Activated effector memory CD4-positive, alpha-beta T cell treated with Interleukin-2 at 50 U/mL for 16 hours (primary cell): ENCODE measurements at places on chromosomes 4 and X.
A peak's percentile ranks its signal among the peaks of the same experiment; 100 is the strongest.

- DNase-seq = no peak
These were observed 168.8 kb upstream of the RBPJ start for GRCh38 chr4:26152056-26152455.

DNA sequence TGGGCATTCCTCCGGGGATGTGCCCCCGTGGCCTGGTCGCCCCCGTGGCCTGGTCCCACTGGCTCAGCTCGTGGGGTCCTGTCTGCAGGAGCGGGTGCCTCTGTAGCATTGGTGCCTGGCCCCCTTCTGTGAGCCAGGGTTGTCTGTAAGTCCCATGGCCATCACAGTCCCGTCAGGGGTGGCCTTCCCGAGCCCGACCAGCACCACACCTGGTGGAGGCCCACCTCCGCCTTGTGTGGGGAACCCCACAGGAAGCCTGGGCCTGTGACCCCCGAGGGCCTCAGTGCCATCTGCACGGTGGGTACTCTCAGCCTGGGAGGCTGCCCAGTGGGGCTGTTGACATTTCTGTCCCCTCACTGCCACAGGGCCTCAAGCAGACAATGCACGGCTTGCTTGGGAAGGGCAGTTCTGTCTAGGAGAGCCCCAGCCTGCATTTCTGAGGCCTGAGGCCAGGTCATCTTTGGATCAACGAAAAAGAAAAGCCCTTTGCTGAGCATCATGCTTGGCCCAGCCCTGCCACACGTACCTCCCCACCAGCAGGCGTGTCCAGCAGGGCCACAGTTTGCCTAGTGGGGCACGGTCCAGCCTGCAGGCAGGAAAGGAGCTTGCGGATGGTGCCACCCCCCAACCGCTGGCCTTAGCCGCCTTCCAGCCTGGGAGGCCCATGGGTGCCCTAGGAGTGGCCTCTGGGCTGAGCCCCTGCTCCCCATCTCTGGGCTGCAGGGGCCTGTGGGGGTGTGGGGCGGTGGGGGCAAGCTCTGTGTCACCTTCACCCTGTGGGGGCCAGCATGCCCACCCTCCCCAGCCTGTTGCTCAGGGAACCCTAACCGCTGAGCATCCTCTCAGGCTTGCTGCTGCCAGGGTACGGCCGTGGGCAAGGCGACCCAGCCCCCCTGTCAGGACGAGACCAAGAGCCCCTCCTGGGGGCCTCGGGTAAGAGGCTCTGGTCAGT lies 23.2 kb downstream of the NKX1-1 start:
- DNase-seq = no peak

- no peak for DNase-seq
These were observed 236.7 kb downstream of the FAT4 start for GRCh38 chr4:125551466-125551865.

- no peak for DNase-seq
These were observed 2.7 kb upstream of the ADH7 start for GRCh38 chr4:99437723-99438404.

GRCh38 chr4:25441519-25442117 lies 64.6 kb downstream of the ANAPC4 start:
- DNase-seq = no peak

DNA sequence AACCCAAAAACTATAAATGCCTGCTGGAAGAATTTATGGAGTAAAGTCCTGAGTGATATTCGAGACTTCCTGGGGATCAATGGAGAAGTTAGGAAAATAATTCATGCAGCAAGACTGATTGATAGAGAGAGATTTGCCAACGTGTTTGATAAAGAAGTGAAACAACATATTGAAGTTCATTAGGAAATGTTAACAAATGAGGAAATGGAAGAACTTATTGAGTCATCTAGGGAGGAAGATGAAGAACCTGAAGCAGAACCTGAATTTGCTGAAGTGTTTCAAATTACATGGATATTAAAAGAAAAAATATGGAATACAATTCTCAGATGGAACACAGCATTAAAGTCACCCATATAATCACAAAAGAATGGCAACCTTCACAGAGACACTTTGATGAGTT lies 39.0 kb downstream of the DDX60 start:
- no peak for DNase-seq

- no peak for DNase-seq
These were observed 49.3 kb upstream of the CD40LG start for GRCh38 chrX:136598631-136599030.

DNA sequence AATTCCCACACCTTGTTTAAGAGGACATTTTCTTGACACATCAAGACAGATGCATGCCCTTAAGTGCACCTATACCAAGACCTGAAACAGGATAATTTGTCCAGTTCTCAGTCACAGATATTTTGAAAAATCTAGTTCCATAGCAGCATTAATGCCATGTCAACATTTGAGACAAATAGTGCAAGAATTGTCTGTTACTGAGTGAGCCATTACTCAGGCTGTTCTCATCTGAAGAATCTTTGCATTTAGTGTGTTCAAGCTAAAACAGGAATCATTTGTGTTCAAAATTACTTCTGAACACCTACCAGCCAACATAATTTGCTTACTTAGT lies 354.9 kb downstream of the KCNIP4 start:
- no peak for DNase-seq

DNA sequence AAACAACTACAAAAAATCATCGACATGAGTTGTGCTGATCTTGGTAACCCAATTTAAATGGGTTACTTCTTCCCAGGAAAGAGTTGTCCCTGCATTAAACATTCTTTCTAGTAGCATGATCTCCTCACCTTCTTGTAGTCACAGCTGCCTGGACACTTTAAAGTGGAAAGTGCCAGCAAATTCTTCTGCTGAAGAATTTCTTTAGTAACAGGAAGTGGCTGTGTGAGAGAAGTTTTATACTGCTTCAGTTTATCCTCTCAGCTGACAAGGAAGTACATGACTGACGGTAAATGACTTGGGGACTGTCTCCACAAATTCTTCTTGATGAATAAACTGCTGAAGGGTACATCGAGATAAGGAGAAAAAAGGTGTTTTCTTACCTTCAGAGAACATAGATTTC lies 18.2 kb upstream of the TNIP3 start:
- DNase-seq = no peak

DNA sequence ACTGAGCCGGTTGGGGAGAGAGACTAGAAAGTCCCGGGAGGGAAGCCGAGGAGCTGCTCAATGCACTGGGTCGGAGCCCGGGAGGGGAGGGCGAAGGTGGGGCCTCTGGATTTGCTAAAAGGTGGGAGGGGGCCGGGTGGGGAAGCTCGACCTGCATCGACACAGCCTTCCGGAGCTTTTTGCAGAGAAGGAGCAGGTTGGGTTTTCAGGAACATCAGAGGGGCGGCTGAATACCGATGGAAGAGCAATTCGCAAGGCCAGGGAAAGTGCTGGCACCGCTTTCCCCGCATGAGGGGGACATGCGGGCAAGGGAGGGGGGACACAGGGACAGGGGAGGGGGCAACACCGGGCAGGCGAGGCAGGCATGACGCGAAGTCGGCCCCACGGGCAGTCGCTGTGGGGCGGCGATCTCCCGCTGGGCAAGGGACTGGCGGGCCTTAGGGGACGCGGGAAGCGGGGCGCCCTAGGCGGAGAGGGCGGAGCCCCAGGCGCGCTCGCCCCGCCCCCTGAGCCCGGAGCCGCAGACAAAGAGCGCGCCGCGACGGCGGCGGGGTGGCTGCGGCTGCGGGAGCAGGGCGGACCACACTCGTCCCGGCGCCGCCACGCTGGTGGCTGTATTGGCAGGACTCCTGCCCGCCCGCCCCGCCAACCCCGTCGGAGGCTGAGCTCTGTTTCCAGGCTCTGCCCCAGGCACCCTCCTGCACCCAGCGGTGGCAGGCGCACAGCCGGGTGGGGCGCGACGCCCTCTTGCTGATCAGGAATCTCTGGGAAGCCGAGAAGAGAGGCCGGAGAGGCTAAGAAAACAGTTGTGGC lies 11.6 kb downstream of the PDZD4 start:
- peak; percentile 39 for DNase-seq

DNA sequence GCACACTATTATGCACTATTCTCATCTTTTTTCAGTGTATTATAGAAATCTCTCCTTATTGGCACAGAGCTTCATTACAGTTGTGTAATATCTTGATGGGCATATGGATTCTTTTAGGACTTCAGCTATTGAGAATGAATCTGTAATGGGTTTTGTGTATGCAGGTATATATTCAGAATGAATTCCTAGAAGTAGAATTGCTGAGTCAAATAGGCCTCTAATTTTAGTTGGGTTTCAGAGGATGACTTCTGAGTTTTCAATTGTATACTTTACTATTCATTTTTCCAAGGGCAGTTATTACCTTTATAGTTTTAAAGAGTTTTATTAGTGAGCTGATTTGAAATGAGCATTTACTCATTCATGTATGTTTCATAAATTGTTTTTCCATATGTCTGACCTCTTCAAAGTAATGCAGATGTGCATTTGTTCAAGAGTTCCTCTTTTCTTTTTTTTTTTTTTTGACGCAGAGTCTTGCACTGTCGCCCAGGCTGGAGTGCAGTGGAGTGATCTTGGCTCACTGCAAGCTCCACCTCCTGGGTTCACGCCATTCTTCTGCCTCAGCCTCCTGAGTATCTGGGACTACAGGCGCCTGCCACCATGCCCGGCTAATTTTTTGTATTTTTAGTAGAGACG lies 19.5 kb downstream of the CASP6 start:
- no peak for DNase-seq

DNA sequence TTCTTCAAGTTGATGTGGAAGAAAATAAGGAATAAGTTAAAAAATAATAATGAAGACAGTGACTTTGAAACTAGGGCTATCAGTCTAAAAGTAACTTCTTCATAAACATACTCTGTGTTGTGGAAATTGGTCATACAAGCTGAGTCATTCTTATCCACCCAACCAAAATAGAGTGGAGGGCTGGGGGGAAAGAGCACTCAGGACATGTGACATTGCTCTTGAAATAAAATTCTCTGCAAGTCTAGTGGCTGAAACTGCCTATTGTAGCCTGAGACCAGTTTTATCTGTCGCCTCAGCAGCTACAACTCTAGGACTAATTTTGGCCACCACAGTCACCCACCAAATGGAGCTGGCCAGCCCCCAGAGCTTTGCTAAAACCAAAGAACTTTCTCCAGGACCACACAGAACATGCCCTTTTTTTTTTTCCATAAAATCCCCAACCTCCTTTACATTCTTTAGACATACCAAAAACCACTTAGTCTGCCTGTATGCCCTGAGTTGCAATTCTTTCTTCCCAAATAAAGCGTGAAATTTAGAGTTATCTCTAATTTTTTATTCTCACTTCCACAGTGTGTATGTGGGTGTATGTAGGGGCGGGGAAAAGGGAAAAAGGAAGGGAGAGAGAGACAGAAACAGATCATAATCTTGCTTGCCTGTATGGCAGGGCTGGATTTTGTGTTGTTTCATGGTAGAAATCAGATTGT lies 23.0 kb upstream of the SLC25A4 start:
- no peak for DNase-seq

DNA sequence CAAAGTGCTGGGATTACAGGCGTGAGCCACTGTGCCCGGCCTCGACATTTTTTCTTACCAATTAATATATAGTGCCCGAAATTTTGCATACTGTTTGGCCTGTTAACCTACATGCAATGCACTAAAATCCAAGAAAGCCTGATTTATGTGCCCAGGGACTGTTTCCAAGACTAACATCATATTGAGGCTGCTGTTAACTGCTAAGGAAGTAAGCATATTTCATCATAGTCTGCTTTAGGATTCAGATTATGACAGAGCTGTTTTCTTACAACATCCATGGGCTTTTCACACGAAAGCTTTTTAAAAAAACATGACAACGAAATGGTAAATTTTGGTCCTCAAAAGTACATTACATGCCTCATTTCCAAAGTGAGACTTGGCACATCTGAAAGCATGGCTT lies 84.4 kb downstream of the STOX2 start:
- no peak for DNase-seq

DNA sequence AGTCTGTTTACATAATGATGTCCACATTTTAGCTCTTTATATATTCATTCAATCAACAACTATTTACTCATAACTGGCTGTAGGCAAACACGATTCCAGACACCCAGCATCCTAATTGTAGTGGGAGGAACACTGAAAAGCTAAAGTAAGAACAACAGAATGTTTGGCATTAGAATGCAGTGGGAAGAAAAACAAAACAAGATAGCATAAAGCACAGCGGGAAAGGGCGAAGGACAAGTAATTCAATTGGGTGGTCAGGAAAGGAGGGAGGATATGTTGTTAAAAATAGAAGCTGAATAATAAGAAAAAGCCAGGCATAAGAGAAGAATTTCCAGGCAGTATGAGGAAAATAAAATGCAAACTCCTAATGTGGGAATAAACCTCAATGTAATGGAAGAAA lies 189.5 kb upstream of the FAT4 start:
- DNase-seq = no peak

DNA sequence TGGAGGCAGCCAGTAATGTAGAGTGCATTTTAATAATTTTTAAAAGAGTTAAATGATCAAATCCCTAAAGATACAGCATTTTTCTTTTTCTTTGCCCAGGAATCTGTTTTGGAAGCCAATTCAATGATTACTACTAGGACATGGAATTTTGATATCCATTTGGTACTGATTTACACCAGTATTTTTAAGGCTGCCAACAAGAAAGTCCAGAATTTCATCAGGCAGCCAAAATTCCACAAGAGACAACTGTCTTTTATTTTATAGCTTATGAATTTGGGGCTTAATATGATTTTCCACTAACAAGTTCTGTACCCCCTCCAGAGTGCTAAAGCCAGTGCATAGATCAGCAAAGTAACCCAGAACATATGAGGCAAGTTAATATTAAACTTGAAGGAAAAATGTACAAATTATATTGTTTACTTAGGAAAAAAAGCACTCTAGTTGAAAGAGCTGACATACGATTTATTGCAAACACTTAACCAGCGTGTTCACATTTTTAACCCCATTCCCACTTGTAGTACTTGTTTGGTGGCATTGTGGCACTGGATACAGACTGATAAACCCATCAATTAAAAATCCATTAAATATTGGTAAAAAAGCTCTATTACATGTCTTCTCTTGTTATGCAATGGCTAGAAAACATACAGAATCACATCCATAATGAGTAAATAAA lies 259.7 kb downstream of the DCHS2 start:
- no peak for DNase-seq

DNA sequence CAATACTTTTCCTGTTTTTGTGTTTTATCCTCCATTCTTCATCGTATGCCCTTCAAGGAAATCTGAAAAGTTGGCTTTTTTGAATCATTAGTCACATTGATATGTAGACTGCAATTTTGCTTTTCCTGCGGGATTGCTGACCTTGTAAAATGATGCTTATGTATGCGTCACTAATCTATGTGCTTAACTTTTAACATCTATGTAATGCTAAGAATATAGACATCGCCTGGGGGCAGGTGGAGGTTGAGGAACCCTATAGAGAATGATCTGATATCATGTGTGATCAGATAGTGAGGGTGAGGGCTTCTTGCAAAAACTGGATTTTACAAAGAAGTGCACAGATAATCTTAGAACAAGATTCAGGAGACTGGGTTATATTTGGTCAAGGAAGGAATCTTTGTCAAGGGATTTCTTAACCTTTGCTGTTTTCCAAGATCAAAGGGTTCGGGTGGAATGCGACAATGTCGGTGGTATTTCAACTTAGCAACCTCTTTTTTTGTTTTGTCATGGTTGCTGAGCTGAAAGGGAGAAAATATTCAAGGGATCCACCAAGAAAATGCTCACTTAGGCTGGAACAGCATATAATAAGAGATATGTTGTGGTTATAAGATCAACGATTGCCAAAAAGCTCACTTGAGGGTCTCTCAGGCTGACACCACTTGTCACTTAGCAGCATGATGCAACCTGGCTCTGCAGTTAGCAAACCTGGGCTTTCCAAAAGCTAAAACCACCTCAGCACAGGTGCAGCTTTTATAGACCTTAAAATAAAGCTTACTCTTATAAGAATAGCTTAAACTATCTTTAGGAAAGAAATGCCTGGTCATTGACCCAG lies 70.6 kb upstream of the PUDP start:
- no peak for DNase-seq
